ENCODE measurements at places on chromosomes 1 and 21.

- no peak for DNase-seq
Measured at GRCh38 chr1:220300442-220301121, 28.3 kb upstream of the RAB3GAP2 start.

DNA sequence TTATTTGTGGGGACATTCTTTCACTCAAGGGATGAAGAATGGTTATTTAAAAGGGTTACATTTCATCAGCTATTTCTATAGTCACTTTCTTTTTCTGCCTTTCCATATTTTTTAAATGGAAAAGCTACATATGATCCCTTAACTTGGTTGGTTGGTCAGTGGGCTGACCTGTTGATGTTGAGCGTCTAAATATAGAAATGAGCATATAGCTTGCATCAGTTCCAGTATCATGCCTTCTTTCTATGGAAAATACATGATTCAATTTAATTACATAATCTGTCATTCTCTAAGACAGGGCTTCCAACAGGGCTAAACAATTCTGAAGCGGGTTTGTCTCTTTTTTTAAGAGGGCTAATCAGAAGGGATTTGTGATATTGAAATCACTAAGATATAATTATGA is 40.6 kb downstream of the TYW3 start:
- DNase-seq, result no peak

DNA sequence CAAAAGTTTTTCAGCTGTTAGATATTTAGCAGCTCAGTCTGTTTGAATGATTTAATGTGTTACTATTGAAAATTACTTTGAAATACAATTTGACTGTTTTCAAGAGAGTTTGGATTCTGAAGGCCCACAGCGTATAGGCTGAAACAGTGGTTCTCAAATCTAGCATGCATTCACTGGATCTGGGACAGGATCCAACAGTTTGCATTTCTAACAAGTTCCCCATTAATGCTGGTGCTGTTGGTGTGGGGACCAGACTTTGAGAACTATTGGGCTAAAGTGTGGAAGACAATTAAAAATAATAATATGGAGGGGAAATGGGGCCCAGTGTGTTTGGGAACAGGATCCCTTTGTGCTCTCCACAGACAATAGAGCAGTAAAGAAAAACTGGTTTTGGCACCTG is 31.9 kb downstream of the ITSN1 start:
- DNase-seq, result no peak

DNA sequence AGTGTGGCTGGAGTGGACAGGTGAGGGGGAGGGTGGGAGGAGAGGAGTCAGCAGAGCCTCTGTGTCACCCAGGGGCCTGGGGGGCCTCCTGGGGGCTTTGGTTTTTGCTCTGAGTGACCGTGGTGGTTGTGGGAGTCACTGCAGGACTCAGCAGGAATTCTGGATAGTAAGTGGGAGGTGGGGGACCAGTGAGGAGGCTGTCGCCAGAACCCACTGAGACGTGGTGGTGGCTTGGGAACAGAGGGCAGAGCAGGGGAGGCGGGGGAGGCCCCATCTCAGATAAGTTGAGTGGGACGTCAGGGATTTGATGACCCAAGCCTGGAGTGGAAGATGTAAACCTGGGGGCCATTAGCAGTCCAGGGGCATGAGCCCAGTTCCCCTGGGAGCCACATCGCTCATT is 123.2 kb upstream of the WNT4 start:
- no peak for DNase-seq

DNA sequence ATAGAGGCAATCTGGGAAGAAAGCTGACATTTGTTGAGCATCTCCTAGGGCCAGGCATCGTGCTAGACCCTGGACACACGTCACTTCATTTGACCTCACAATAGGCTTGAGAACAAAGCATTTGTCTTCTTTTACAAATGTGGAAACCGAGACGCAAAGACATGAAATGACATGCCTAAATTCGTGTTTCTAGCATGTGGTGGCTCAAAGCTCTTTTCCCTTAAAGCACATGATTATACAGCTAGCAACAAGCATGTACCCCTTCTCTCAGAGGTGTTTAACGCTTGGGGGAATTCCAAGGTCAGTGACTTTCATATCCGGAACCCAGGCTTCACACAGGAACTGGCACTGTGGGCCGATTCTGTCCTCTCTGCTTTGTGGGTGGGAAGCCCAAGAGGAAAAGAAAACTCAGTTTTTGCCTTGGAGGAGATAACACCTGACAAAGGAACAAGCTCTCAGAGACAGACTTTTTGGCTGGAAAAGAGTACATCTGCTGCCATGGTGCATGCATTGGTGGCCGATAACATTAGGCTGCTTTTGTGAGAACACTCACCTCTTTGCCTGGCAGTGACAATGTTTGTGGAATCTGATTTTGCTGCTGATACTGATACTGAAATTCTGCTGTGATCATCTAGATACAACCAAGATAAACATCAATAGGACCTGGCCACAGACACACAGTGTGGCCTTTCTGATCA is 15.4 kb upstream of the CD2 start:
- DNase-seq, result peak; percentile 66

DNA sequence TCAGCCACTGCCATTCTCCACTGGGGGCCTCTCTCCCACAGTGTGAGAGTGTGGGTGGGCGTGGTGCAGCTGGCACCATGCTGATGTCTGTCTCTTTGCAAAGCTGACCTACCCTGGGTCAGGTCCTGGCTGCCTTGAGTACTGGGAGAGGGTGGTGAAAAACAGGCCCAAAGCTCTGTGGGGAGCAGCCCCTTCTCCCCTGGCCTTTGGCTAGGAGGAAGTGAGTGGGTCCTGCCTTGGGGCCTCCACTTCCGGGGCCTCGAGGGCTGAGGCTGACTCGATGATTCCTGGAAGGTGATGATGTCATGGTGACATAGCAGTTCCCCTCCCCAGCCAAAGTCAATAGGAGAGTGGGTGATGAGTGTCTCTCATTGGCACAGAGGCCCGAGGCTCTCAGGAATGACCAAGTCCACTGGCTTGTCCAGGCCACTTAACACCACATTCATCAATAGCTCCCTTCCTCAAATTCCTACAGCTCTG is 53.0 kb downstream of the IER5 start:
- DNase-seq, result peak; percentile 55

- no peak for DNase-seq
Measured at GRCh38 chr1:192260076-192260475, 56.7 kb upstream of the RGS21 start.

DNA sequence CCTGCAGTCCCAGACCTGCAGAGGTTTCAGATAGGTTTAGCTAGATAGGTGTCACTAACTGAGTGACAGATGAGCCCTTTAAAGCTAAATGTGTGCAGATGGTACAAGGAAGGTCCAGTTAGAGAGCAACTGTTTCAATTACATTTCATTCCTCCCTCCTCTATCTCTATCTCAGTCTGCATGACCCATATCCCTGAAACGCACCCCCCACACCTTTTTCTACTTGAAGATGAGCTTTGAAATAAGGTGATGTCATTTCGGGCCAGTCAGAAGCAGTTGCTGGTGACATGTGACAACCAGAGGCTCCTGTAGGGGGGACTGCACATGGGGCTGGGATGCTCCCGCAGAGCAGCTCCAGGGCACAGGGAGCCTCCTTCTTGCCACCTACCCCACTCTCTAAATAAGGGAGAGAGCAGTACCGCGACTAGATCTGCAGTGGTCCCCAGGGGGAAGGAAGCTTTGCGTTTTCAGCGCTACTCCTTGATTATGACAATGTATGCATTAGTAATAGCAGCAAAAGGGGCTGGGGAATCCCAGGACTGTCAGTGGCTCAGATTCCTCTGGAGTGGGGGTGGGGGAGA is 4.3 kb downstream of the ATP8B2 start:
- peak; percentile 47 for DNase-seq

DNA sequence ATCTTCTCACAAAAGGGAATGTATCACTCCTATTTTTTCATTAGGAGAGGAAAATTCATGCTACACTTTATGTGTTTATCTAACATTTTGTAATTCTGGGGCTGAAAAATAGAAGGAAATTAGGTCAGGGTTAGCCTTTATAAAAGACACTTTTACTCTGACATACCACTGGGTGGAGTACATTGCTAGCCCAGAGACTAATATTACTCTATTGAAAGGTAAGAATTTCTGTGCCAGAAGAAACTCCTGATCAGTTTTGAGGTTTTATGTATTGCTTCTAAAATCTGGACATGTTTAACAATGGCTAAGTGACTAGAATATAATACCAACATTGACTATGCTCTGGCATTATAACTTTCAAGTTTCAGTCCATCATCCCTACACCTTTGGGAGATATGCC is 724.6 kb downstream of the USP25 start:
- no peak for DNase-seq

- DNase-seq, result no peak
Measured at GRCh38 chr1:80248886-80249285, 1242.4 kb upstream of the ADGRL4 start.

GRCh38 chr1:8266436-8267165 is 51.3 kb upstream of the SLC45A1 start:
- DNase-seq, result no peak

- peak; percentile 53 for DNase-seq
Measured at GRCh38 chr1:1402072-1402900, 3.2 kb upstream of the CCNL2 start.

- no peak for DNase-seq
Measured at GRCh38 chr1:61659061-61659460, 65.9 kb downstream of the TM2D1 start.

GRCh38 chr1:79517470-79518224 is 511.1 kb upstream of the ADGRL4 start:
- no peak for DNase-seq

DNA sequence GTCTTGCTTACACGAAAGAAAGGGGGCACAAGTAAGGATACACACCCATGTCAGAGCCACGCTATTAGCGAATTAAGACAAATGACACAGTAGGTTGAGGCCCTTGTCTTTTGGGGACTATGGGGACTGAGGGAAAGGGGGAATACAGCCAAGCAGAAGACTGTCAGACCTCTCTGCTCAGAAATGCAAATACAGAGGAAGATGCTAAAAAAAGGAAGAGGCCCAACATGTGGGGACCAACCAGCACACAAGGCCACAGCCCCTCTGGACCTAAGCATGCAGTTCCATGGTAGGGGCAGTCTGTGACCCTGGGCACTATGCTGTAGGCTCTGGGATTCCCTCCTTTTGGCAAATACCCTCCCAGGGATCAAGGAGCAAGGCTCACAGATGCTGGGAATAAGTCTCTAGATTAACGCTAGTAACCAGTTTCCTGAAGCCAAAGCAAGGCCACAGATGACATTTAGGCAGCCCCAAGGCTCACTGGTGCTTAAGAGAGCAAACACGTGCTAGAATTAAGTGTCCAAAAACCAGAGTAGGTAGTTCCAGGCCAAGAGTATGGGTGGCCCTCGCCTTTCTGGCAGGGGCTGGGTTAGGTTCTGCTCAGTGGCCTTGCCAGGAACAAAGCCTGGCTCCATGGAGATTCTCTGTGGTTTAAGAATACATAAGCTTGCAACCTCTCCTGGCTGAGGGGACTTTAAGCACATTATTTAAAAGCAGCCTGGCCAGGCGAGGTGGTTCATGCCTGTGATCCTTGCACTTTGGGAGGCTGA is 38.2 kb downstream of the RABIF start:
- no peak for DNase-seq

DNA sequence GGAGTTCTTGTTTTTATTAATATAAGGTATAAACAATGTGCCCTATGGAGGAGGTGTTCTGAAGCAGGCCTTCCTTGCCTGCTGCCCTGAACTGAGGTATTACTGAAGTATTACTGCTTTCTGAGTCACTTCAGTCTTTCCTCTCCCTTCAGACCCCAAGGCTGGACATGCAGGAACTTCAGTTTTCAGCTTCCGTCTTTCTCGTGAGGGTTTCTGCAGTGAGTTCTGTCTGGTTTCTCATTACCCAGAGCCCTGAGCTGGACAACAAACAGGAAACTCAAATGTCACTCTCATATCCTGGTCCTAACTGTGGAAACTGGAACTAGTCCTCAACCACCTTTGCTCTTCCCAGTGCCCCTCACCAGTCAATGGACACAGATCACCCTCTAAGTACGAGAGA is 46.8 kb downstream of the ELAVL4 start:
- no peak for DNase-seq

DNA sequence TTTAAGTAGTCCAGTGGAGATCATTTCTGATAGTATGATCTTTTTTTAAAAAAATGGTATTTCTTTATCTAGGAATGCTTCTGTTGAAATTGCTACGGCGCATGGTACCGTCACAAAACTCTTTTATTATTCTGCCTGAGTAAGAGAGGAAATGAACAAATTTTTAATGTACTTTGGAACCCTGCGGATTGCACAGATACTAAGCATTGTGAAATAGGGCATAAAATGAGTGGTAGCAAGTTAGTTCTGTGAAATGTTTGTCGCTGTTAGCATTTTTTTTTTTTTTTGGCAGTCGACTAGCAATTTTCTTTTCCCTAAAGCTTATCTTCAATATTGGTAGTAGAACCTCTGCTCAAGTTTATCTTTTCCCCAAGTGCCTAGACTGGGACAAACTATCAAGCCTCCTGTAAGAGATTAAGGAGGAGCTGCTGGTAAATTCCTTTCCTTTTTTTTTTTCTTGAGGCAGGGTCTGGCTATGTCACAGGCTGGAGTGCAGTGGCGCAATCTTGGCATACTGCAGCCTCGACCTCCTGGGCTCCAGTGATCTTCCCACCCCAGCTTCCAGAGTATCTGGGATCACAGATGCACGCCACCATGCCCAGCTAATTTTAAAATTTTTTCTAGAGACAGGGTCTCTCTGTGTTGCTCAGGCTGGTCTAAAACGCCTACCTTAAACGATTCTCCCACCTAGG is 2.2 kb downstream of the ITSN1 start:
- DNase-seq, result no peak

GRCh38 chr1:12553963-12554362 is 64.0 kb downstream of the DHRS3 start:
- no peak for DNase-seq

GRCh38 chr1:167158111-167158812 is 62.4 kb upstream of the POU2F1 start:
- no peak for DNase-seq

- DNase-seq, result no peak
Measured at GRCh38 chr1:232250838-232251237, 379.1 kb downstream of the SIPA1L2 start.

GRCh38 chr1:204162494-204163074 is 3.6 kb downstream of the REN start:
- peak; percentile 79 for DNase-seq

DNA sequence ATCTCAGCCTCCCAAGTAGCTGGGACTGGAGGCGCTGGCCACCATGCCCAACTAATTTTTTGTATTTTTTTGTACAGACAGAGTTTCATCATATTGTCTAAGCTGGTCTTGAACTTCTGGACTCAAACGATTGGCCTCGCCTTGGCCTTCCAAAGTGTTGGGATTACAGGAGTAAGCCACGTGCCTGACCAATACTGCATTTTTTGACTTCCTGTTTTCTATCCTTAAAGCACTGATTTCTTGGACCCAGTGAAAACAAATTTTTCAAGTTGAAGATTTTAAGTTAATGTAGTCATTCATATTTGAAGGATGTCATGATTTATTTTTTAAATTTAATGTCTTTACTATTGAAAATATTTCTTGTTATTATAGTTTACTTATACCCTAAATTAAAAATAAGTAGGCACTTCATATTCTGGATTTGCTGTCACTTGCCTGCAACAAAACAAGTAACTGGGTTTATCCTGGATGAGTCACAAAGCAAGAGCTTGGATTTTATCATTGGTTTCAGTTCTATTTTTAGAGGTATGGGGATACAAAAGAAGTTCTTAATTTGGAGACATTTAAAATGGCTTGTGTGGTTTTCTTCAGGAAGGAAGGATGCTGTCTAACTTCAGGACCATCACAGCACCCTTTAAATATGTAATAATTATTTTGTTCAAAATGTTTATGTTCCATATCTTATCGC is 2.2 kb upstream of the VPS45 start:
- no peak for DNase-seq

GRCh38 chr1:210098356-210098755 is 134.2 kb upstream of the SERTAD4 start:
- DNase-seq, result no peak

All from activated naive CD4-positive, alpha-beta T cell treated with anti-CD3 and anti-CD28 coated beads, Interleukin-2, amount 50 U/mL, for 16 hours (primary cell).